DMS79 treated with DMSO at 0.1 percent for 48 hours (cell line): ENCODE measurements at places on chromosomes 11 and 22.

GRCh38 chr11:65942531-65942930 lies 2.7 kb upstream of the TSGA10IP start:
- DNase-seq, result no peak

DNA sequence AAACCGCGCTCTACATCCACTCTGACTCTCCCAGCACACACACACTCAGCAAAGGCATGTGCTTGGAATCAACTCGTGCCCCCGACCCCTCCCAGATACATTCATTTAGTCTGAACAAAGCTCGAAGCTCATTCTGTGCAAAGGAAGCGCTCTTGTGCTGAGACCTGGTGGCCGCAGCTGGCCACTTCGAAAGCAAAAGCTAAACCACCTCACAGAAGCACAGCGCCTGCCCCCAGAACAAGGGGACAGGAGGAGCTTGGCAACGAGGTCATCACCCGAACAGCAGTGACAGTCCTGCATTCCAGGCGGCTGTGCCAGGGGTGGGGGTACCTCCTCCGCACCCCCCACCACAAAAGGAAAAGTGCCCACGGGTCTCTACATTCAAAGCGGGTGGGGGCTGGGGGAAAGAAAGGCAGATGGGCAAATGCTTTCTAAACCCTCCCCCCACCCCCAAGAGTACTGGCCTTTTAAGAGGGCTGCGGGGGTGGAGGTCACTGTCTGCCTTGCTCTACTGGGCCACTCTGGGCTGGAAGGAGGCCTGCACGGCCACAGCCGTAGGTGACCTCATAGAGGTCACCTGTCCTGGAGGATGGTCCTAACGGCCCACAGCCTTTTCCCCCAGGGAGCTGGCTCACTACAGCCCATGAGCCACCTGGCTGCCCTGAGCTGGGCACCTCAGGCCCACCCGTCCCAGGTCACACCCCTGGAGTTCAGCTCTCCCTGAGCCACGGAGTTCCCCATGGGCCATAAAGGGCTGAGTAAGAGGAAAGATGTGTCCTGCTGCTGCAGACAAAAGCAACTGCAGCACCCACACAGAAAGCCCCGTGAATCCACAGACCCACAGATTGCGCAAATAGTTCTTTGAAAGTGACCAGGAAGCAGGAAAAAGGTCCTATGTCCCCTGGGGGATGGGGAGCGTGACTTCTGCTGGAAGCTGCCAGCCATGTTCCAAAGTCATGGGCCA lies 21.3 kb downstream of the CBX7 start:
- DNase-seq, result no peak

DNA sequence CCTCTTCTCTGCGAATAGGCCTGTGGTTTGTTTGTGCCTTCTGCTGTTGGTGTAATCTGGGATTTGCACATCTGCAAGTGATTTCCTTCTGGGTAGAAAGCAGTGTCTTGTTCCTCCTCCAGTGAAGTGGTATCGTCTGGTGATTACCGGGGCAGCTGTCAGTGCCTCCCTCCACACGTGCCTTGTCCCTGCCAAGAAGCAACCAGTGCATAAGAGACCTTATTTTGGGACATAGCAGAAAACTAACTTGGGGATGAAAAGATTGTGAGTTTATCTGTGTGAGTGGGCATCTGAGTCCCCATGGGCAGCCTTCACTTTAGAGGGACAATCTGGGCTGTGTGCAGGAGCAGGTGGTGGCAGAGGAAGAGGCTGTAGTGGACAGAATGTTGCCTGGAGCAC lies 71.5 kb upstream of the SORL1-AS1 start:
- no peak for DNase-seq

DNA sequence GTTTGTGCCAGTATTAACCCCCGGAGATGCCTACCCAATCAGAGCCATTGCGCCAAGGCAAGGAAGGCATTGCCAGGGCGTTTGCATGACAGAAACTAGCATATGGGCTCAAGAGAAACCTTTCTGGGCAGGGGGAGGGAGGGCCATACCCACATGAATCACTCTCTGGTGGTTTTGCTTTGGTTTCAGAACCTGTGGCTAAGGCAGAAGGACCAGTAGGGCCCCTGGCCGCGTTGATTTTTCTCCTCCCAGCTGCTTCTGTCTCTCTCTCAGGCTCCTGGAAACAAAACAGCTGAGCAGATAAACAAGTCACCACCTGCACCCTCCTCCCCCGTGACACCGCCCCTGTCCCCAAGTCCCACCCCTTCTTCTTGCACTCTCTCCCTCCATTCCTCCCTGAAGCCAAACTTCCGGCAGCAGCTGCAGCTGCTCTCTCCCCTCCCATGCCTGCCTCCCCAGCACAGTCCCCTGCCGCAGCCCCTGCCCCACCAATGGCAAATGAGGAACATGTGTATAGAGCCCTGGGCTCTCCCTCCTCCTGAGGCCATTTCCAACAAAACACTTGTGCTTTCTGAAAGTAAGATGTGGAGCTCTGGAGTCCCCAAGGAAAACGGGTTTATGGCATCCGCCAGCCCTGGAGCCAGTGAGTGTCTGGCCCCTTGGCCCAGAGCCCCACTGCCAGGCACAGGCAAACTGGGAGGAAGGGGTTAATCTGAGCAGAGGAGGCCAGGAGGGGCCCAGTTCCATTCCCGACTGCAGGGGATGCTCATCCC lies 39.0 kb upstream of the ADA2 start:
- DNase-seq, result peak; percentile 77

DNA sequence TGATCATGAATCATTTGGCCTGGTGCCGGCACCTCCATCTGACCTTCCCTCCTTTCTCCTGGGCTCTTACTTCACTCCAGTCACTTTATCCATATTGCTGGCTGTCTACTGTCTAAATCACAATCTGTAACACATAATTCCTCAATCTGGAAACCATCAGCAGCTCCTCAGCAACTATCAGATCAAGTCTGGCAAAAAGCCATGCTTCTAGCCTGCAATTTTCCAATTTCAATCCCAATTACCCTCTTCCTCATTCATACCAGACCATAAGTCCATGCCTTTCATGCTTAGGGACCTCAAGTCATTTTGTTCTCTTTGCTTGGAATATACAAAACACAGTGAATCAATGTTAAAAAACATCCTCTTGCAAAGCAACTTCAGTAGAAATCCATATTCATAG lies 882.8 kb upstream of the ANO3 start:
- no peak for DNase-seq

- DNase-seq, result no peak
Observed at GRCh38 chr11:128593281-128593680, 5.9 kb upstream of the ETS1 start.

- DNase-seq, result no peak
Observed at GRCh38 chr11:86760577-86760976, 39.8 kb upstream of the PRSS23 start.

GRCh38 chr11:42255906-42256305 lies 796.5 kb upstream of the LRRC4C start:
- DNase-seq, result no peak

DNA sequence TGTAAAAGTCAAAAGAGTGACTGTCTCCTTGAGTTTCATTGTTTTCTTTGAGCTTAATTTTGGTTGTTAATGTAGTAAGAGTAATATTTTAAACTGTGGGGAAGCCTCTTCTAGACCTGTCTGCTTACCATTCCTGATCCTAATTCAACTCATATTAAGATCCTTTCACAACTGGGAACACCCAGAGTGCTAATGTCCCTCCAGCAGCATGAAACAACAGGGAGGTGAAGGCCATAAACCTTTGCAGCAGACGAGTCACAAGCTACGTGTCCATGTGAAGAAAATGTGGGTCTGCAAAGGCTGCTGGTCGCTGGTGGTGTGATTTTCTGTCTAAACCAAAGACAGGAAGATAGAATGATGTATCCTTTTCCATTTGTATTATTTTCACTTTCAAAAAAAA lies 152.5 kb downstream of the ETS1 start:
- no peak for DNase-seq

DNA sequence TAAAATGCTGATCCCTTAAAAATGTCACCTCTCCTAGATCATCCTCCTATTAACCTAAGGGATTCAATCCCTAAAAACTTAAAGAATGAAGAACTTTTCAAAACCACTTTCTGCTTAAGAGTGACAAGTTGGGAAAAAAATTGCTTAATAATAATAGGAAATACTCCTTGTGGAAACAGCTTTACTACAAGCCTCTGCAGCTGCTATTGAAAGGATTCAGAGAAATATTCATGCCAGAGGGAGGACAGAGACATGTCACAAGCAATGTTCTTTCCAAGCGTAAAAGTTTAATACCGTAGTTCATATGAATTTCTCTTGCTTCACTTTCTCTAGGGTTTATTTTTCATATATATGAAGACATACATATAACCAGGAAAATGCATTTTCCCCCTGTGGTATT lies 98.2 kb downstream of the ARHGAP20 start:
- DNase-seq, result no peak

DNA sequence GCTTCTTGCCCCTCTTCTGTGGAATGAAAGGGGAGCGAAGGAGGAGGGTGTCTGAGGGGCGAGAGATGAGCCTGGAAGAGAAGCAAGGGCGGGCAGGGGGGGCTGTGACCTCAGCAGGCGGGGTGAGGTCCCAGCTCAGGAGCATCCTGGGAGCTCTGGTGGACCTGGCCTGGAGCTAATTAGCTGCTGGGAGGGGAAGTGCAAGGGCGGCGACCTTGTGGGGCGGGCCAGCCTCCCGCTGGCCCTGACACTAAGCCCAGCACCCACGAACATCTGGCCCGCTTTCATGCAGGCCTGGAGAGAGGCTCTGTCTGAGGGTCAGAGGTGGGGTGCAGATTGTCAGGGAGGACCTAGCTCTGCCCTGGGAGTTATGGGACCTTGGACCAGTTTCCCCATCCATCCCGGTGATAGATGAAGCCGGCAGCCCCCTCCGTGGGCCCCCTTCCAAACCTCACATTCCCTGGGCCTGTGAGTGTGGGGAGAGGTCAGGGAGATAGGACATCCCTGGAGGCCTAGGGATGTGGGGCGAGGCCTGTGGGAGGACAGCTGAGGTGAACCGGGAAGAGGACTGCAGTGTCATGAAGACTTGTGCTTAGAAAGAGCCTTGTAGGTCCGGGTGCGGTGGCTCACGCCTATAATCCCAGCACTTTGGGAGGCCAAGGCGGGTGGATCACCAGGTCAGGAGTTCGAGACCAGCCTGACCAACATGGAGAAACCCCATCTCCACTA lies 28.5 kb upstream of the CD82 start:
- DNase-seq, result no peak

- no peak for DNase-seq
Observed at GRCh38 chr11:108743851-108744250, 79.0 kb downstream of the DDX10 start.

- DNase-seq, result no peak
Observed at GRCh38 chr22:23045461-23045860, 24.9 kb upstream of the GNAZ start.
